Activated T-helper 17 cell treated with anti-CD3 and anti-CD28 coated beads, Interleukin-2, amount 50 U/mL, for 72 hours (primary cell): ENCODE measurements at places on chromosomes 1 and 21. TPM values are rescaled to one million over a fixed set of nuclear protein-coding genes. Genes with fewer than 3 reads are reported as not detected.

RGSL1 gene
- total RNA-seq: not detected

IGSF21 gene
- total RNA-seq: not detected

FABP3 gene
- not detected for total RNA-seq

SLC9C2 gene
- not detected for total RNA-seq

RIMS3 gene
- 3.0 TPM for total RNA-seq

KLHDC9 gene
- total RNA-seq: not detected

DNA sequence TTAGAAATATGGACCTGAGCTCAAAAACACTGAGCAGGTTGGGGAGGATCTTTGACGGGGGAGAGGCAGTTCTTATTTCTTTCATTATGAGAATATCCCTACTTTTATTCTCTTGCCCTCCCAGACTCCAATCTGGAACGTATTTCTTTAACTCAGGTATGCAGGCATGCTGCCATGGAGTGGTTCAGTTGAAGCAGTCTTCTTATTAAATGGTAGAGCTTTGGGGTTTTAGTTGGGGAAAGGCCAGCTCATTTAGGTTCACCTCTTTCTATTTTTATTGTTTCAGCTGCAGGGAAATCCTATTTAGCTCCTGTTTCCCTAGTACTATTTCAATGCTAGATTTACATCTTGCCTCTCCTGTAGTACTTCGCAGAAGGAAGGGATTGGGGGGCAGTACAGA lies 198.9 kb downstream of the TTLL7 start:
- ATAC-seq: no peak

- ATAC-seq: no peak
Observed at GRCh38 chr1:30774550-30775432, 17.2 kb upstream of the LAPTM5 start.

DNA sequence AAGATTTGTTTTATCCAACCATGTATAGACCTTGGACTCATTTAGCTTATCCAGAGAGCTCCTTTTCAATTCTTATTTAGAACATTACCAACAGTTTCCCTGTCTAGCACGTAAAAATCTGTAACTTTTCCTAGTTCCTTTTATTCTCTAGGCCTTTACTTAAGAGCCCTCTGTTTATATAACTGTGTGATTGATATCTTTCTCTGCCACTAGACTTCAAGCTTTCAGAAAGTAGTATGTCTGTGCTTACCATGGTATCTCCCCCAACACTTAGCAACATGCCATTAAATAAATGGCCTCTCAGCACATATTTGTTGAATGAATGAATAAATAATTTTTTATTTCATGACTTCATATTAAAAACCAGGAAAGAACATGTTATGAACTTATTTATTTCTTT lies 209.4 kb downstream of the PTPRC start:
- ATAC-seq: no peak

GRCh38 chr21:19921211-19921610 lies 1077.0 kb upstream of the NCAM2 start:
- no peak for ATAC-seq

- ATAC-seq: no peak
Observed at GRCh38 chr1:201331166-201331565, 46.3 kb downstream of the TNNT2 start.

- ATAC-seq: peak; percentile 42
Observed at GRCh38 chr1:51421964-51422363, 91.6 kb upstream of the TTC39A start.

- ATAC-seq: peak; percentile 39
Observed at GRCh38 chr1:232628335-232629249, 1.3 kb downstream of the SIPA1L2 start.

DNA sequence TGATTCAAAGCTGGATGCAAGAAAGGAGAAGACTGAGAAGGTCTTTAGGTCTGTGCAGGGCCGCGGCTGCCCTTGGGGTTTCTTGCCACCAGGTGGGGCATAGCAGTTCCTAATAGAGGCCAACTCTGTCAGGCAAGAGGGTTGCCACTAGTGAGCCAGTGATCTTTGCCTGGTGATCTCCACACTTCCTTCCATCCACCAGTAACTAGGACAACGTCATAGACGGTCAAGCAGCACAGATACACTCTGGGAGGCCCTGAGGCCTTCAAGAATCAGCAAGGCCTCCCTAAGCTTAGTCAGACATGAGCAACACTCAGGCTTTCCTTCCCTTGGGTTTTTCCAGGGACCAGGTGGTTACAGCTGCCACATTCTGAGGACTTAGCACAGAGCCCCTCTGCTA lies 32.9 kb upstream of the ATP2B4 start:
- peak; percentile 88 for ATAC-seq

- no peak for ATAC-seq
Observed at GRCh38 chr1:160326418-160326817, 16.6 kb downstream of the COPA start.

GRCh38 chr1:151130987-151131586 lies 15.3 kb downstream of the SEMA6C start:
- ATAC-seq: peak; percentile 95

DNA sequence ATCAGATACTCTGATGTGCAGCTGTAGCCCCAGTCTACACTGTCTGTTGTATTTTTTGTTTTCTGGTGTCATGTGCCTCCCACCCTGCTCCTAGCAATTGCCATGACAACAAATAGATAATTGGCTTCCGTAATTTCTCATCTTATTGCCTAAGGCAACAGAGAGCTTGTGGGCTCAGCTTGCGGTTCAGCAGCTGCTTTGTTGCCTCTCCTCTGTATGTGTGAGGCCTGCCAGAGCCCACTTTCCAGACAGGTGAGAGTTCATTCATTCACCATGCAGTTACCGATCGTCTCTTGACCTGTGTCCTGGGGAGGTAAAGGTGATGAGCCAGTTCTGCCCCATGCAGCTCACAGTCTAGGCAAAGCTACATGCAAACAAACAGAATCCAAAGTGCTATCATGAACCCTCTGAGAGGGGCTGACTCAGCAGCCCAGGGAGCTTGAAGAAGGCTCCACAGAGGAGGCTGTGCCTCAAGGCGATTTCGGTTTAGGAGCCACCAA lies 11.9 kb downstream of the LGALS8 start:
- ATAC-seq: no peak

DNA sequence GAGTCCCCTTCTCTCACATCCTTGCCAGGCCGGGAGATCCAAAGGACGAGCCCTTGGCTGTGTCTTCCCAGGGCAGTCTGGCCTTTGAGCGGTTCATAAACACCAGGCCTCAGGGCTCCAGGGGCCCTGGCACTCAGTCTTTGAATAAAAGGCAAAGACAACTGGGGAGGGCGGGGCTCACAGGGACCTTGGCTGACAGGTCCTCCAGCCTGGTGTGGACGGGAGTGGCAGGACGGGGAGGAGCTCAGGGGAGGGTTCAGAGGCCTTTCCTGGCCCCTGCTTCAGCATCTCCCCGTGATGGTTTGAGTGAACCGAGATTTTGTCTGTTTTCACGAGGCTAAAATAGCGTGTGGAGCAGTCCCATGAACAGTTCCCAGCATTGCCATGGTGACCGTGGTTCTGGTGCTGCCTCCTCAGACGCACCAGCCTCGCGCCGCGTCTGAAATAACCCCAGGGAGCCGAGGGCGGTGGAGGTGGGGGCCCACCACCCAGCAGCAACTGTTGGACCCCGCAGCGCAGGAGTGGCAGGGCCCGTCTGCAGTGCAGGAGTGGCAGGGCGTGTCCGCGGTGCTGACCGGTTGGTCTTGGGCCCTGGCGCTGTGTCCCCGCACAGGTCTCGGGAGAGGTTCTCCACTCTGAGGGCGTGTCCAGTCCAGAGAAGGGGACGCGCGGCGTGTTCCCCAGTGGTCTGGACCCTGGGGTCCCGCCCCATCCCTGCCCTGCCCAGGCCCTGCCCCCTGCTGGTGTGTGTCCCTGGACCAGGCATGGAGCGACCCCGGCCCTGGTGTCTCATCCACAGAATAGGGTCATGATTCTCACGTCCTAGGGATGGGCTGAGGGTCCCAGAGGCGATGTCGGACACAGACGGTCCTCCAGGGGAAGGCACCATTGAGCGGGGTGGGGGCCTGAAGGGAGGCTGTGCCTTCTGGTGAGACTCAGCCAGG lies 7.1 kb upstream of the PRKCZ start:
- no peak for ATAC-seq

DNA sequence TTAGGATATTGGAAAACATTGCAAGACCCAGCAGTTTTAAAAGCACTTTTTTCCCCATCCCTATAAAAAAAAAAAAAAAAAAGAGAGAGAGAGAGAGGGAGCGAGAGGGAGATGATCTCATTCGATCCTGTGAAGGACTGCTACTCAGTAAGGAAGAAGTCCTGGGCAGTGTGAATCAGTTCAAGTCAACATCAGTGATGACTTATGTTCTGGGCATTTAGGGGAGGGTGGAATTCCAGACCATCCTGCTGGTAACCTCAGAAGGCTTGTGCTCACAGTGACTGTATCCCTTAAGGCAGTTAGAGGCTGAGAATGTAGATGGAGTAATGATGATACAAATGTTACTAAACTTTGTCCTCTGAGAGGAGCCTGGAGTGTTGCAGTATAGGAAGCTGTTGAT lies 151.4 kb downstream of the TGFB2 start:
- no peak for ATAC-seq

- no peak for ATAC-seq
Observed at GRCh38 chr1:8477983-8478362, 160.1 kb downstream of the SLC45A1 start.

GRCh38 chr21:34157521-34157920 lies 84.1 kb downstream of the MRPS6 start:
- ATAC-seq: no peak

DNA sequence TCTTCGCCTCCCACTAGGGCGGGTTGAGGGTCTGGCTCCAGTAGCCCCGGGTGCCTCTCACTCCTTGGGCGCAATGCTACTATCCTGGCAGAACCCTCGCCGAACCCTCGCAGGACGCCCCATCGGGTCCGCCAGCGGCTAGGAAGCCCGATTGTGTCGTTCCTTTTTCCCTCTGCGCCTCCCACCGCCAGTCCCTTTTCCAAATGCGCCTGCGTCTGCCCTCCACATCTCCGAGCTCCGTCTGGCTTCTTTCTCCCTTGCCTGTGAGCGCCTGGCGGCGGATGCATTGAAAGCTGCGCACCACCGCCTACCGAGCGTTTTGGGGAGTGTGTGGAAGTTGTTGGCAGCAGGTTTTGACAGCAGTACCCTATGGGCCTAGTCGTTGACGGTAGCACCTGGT lies 1.0 kb upstream of the DIRAS3 start:
- no peak for ATAC-seq

DNA sequence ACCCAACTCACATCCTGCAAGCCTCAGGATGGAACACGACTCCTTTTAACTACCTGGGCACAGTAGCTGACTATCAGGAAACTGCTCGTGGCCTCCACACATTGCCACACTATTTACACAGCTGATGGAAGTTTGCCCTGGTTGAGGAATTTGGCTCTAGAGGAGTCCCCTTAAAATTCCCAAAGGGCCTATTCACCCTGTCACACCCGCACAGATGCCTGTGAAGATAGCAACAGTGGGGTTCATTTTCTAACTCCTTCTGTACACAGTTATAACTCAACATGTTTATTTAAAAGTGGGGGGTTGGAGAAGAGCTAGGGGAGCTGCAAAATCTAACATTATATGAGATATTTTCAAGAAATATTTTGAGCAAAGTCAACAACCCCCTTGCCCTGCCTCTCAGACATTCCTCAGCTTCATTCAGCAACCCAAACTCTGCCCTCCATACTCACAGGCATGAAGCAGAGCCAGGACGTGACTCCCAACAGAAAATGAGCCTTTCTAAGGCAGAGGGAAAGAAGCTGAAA lies 35.8 kb upstream of the CCN1 start:
- ATAC-seq: no peak

DNA sequence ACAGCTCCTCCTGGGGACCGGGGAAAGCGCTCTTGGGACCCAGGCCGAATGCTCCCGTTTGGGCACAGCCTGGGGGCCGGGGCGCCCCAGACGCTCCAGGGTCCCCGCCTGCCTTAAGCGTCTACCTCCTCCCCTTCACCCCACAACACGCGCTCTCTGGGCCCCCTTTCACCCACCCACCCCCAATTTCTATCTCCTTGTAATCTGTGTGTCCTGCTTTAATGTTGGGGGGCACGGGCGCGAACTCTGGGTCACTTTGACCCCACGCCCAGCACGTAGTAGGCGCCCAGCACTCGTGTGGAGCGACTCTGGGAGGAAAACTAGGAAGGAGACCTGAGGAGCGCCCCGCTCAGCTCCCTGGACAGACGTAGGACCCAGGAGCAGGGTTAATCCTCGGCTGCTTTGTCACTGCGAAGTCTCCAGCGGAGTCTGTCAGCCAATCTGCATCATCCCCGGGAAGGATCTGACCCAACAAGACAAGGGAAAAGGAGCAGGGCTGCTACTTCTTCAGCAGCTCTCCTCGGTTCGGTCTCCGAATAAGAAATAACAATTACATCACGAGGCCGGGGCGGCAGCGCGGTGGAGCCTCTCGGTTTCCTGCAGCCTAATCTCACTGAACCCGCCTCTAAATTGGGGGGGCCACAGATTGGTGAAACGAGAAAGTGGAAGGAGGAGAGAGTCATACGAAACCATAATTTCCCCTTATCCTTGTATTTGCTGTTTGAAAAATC lies 757 bp upstream of the NRIP1 start:
- peak; percentile 30 for ATAC-seq

GRCh38 chr1:231318015-231318355 lies 19.7 kb downstream of the EXOC8 start:
- no peak for ATAC-seq

- ATAC-seq: no peak
Observed at GRCh38 chr1:202665417-202665816, 44.8 kb downstream of the SYT2 start.

DNA sequence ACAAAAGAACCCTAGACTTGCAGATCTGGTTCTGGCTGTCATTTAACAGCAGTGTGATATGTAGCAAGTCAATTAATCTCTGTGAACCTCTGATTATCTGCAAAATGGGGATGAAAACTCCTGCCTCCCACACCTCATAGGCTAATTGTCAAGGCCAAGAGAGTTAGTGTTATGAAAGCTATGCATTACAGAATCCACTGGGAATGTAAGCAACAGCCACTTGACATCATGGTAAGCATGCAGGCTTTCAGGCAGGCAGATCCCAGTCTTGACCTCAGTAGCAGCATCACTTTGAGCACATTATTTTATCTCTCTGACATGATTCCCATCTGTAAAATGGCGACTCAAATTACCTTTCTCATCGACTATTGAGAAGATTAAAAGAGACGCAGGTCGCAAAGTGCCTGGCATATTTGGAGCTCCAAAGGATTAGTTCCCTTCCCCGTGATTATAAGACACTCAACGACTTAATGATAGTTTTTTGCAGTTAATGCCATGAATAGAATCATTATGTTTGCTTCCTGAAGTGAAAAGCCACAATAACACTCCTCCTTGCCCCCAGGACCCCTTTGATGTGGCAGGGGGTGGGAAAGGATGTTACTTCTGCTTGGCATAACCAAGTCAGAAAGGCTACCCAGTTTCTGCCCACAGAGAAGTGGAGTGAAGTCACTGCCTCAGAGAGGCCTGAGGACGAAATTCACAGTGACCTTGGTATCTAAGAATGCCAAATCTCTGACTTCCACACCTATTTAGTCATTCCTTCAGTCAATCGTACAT lies 273.0 kb upstream of the NFIA start:
- ATAC-seq: no peak

- no peak for ATAC-seq
Observed at GRCh38 chr1:157043685-157044084, 1.9 kb downstream of the ARHGEF11 start.

DNA sequence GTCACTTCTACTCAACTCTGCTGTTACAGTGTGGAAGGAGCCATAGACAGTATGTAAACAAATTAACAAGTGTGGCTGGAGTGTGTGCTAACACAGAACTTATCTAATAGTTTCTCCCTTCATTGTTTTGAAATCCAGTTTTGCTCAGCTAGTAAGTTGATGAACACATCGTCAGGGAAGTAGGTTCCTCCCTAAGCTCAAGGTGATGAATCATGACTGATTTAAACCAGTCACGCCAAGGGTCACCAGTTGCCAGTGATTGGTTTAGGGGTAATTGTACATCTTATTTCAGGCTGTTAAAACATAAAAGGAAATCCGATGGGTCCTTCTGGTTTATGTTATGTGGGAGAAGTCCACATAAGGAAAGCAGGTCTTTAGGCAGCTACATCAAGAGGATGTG lies 97.0 kb upstream of the CHODL start:
- no peak for ATAC-seq
